ENCODE measurements at places on chromosomes 7 and 10. TPM values are rescaled to one million over a fixed set of nuclear protein-coding genes. Genes with fewer than 3 reads are reported as not detected.

The ELMO1 gene
- 29.0 TPM for polyA plus RNA-seq

The NACAD gene
- polyA plus RNA-seq = 4.8 TPM

The CACNA2D1 gene
- 106 TPM for polyA plus RNA-seq

The SKIDA1 gene
- 3.6 TPM for polyA plus RNA-seq

The UFSP1 gene
- 1.5 TPM for polyA plus RNA-seq

The LAMB4 gene
- 4.3 TPM for polyA plus RNA-seq

The DRGX gene
- not detected for polyA plus RNA-seq

The LRGUK gene
- polyA plus RNA-seq = 0.31 TPM

The CALHM1 gene
- 0.07 TPM for polyA plus RNA-seq

The ALOX5 gene
- polyA plus RNA-seq = 1.6 TPM

The RARRES2 gene
- polyA plus RNA-seq = 47.0 TPM
